ENCODE measurements at places on chromosomes 3 and 15. TPM values are rescaled to one million over a fixed set of nuclear protein-coding genes. Genes with fewer than 3 reads are reported as not detected.

DNA sequence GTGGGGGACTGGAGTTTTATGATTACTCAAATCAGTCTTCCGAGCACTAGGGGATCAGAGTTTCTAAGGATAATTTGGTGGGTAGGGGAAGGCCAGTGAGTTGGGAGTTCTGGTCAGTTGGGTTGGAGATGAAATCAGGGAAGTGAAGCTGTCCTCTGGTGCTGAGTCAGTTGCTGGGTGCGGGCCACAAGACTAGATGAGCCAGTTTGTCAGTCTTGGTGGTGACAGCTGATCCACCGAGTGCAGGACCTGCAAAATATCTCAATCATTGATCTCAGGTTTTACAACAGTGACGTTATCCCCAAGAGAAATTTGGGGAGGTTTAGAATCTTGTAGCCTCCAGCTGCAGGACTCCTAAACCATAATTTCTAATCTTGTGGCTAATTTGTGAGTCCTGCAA lies 249.4 kb downstream of the FAM43A start:
- DNase-seq, result peak; percentile 61

- DNase-seq, result no peak
Measured at GRCh38 chr3:10262027-10262426, 13.8 kb downstream of the TATDN2 start.

DNA sequence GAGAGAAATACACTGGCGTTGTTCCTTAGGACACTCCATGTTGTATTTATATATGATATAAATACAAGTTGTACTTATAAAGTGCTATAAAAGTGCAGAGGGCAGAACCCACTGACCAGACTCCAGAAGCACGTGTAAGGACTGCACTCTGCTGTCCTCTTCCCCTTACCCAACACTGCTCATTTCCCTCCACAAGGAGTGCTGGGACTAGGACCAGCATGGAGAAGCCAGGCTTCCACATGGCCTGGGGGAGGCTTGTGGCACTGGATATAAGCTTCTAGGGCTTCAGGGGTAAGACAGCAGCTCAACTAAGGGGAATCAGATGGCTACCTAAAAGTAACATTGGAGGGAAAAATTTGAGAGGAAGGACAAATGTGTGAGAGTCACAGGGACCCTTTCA lies 556.9 kb downstream of the IGSF11 start:
- no peak for DNase-seq

DNA sequence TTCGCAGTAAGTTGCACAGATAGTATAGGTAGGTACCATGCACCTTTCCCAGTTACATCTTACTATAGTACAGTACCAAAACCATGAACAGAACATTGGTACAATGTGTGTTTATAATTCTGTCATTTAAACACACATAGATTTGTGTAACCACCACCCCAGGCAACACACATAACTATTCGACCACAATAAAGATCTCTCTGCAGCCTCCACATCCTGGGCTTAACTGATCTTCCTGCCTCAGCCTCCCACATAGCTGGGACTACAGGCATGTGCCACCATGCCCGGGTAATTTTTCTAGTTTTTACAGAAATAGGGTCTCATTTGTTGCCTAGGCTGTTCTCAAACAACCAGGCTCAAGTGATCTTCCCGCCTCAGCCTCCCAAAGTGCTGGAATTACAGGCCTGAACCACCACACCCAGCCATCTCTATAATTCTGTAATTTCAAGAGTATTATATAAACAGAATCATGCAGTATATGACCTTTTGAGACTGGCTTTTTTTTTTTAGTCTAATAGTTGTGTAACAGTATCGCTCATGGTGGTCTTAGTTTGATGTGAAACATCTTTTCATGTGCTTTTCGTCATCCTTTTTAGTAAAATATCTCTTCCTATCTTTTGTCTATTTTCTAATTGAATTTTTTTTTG lies 13.3 kb upstream of the TMF1 start:
- DNase-seq, result no peak

GRCh38 chr15:73608941-73609340 lies 24.2 kb downstream of the NPTN start:
- no peak for DNase-seq

DNA sequence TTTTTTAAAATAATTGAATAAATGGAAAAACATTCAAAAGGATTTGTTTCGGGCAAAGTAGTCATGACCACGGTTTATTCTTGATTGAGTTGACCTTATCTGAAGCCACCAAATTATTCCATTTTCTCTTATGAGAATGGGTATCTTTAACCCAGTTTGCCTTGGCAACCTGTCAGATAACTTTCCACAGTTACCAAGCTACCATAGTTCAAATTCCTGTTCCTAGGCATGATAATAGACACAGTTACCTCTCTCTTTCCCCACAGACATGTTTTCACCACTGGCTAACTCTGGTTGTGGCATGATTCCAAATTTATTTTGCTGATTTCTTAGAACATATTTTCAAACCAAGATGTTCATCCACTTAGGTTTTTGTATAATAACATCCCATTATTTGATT lies 84.9 kb downstream of the NECTIN3 start:
- no peak for DNase-seq

- DNase-seq, result no peak
Measured at GRCh38 chr15:49287481-49287880, 117.4 kb downstream of the GALK2 start.

GRCh38 chr3:107753494-107753893 lies 230.7 kb downstream of the BBX start:
- peak; percentile 29 for DNase-seq

DNA sequence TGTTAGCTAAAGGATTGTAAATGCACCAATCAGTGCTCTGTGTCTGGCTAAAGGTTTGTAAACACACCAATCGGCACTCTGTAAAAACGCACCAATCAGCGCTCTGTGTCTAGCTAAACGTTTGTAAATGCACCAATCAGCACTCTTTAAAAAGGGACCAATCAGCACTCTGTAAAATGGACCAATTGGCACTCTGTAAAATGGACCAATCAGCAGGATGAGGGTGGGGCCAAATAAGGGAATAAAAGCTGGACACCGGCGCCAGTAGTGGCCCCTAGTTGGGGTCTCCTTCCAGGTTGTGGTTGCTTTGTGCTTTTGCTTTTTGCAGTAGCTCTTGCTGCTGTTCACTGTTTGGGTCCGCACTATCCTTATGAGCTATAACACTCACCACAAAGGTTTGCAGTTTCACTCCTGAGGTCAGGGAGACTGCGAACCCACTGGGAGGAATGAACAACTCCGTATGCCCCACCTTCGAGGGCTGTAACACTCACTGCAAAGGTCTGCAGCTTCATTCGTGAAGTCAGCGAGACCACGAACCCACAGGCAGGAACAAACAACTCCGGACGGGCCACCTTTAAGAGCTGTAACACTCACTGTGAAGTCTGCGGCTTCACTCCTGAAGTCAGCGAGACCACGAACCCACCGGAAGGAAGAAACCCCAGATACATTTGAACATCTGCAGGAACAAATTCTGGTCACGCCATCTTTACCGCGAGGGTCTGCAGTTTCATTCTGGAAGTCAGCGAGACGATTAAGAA lies 1.1 kb upstream of the SUCLG2 start:
- peak; percentile 15 for DNase-seq

DNA sequence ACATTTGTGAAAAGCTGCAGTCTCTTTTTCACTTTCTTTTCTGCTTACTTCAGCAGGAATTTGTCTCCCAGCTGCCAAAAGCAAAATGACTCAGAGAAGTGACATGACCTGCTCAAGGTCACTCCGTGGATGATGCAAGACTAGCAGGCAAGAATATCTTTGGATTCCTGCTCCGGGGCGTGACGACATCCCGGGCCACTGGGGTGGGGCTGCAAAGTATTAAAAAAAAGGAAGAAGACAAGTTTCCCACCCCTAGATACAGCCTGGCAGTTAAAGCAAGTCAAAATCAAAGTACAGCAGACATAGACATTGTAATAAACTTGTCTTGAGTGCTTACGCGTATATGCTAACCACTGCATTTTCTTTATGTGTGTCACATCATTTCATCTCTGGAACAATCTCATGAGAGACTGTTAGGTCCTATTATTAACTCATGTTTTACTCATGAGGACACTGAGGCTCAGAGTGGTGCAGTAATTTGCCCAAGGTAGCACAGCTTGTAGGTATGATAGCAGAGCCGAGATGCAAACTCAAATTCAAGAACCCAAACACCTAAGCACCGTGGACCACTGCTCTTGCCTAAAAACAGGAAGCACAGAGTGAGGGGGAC lies 485.2 kb upstream of the PROK2 start:
- peak; percentile 65 for DNase-seq

GRCh38 chr15:45521596-45522327 lies 793 bp downstream of the SLC30A4 start:
- peak; percentile 32 for DNase-seq

GRCh38 chr15:95162531-95162930 lies 931.2 kb downstream of the MCTP2 start:
- no peak for DNase-seq

DNA sequence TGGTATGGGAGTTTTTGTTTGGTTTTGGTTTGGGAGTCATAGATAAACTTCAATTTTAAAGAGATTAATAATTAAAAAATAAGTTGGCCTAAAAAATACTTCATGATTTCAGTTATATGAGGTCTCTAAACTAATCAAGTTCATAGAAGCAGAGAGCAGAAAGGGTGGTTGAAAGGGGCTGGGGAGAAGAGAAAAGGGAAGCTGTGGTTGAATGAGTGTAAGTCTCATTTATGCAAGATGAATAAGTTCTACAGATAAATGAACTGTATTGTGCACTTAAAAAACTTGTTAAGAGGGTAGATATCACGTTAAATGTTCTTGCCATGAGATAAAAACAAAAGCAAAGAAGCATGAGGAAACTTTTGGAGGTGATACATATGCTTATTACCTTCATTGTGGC lies 188.7 kb downstream of the NSUN3 start:
- no peak for DNase-seq

DNA sequence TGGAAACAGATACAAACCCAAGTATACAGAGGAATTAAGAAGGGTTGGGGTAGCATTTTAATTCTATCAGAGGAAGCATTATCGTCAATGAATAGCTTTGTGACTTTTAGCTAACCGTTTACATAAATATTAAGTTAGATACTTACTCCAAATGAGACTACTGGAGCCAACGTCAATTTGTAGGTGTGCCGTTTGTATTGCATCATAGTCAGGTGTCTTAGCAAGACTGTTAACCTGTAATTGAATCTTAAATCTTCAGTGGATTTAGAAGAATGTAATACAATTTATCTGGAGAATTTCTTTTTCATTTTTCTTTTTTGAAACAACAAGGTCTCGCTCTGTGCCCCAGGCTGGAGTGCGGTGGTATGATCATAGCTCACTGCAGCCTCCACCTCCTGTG lies 55.1 kb downstream of the CRTC3 start:
- no peak for DNase-seq

DNA sequence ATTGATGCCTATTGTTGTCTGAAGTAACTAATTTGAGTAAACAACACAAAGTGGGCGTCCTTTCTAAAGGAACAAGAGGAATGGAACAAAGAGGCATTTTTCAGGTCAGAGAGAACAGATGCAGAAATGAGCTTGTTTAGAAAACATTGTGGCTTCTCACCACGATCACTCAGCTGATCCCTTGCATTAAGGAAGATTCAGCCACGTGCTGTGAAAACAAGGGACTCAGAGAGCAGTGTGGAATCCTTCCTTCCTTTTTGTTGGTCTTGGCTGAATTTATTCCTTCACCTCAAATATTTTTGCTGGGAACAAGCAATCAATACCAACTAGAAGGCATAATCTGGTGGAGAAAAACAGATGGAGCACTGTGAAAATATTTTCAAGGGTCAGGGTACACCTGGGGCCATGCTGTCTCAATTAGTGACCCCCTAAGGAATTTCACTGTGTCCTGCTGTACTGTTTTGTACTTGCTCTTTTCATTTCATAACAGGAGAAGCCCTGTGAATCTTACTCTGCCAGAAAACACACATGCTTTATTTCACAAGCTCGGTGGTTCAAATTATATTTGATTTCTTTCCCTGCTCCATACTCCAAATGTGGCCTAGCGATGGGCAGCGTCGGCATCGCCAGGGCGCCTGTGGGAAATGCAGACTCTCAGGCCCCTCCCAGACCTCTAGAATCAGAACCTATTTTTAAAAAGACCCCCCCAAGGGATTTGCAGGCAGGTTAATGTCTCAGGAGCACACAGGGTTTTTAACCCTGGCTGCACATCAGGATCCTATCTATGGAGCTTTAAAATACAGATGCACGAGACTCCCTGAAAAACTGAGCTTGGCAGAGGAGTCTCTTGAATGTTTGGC lies 11.6 kb upstream of the SLC6A20 start:
- no peak for DNase-seq

- DNase-seq, result no peak
Measured at GRCh38 chr3:75506603-75507002, 157.5 kb upstream of the FRG2C start.

DNA sequence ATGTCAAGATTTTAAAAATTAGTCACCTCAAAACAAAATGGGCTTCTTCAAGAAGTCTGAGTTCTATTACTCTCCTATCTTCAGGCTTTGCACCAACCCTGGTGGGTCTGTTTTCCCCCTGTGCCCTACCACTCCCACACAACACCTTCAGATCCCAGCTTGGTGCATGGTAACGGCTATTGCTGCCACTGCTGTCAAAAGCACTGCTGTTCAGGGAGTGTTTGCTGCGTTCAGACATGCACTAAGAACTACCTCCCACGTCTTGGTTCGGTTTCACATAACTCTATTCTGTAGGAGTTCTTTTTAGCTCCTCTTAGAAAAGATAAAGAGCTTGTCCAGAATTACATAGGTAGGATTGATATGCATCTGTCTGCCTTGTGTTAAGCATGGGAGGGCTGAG lies 799.2 kb downstream of the NR2F2 start:
- DNase-seq, result no peak

DNA sequence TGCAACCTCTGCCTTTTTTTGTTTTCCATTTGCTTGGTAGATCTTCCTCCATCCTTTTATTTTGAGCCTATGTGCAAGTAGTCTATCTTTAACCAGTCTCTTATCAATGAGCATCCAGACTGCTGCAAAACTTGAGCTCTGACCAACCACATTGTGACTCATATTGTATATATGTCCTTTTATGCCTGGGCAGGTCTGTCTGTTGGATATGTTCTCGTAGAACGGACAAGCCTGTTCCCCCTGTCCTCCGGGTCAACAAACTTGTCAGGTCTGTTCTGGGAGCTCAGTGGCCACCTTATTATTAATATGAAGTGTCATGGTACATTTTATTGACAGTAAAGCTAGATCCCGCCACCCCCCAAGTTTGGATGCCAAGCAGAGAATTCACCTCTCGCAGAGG lies 252.9 kb upstream of the ST8SIA2 start:
- no peak for DNase-seq

- DNase-seq, result no peak
Measured at GRCh38 chr3:89364314-89364713, 256.9 kb downstream of the EPHA3 start.

The STRA6 gene
- total RNA-seq, result 1.8 TPM

The TMCO5A gene
- 2.8 TPM for total RNA-seq

The TP63 gene
- 39.9 TPM for total RNA-seq

The TTLL13 gene
- total RNA-seq, result 0.51 TPM

The TRPM1 gene
- total RNA-seq, result 5.5 TPM

The SCG3 gene
- 0.23 TPM for total RNA-seq

The IGDCC3 gene
- total RNA-seq, result 0.05 TPM

The MAP1A gene
- total RNA-seq, result 6.2 TPM

The SI gene
- 0.40 TPM for total RNA-seq

The PTH1R gene
- 1.3 TPM for total RNA-seq

The CDHR4 gene
- total RNA-seq, result not detected

The CADPS gene
- 4.0 TPM for total RNA-seq

The RAB43 gene
- 35.9 TPM for total RNA-seq

All from prostate gland (tissue), 2 donors.